Upper lobe of left lung (tissue), 6 donors: ENCODE measurements at places on chromosomes 2 and 18. TPM values are rescaled to one million over a fixed set of nuclear protein-coding genes. Genes with fewer than 3 reads are reported as not detected.

Gene CYP26B1
- total RNA-seq = not detected

Gene DYTN
- total RNA-seq = not detected

Gene SRD5A2
- 2.1 TPM for total RNA-seq

Gene FTCDNL1
- 3.1 TPM for total RNA-seq

Gene FRZB
- total RNA-seq = not detected

Gene CNGA3
- not detected for total RNA-seq

Gene SLC4A3
- total RNA-seq = 2.9 TPM

Gene PLCL1
- total RNA-seq = 11.2 TPM
